ENCODE measurements at places on chromosomes 7 and 10.

- no peak for ATAC-seq
Measured at GRCh38 chr7:22958742-22959141, 55.2 kb downstream of the HYCC1 start.

- no peak for ATAC-seq
Measured at GRCh38 chr7:138328215-138328614, 131.8 kb upstream of the TRIM24 start.

DNA sequence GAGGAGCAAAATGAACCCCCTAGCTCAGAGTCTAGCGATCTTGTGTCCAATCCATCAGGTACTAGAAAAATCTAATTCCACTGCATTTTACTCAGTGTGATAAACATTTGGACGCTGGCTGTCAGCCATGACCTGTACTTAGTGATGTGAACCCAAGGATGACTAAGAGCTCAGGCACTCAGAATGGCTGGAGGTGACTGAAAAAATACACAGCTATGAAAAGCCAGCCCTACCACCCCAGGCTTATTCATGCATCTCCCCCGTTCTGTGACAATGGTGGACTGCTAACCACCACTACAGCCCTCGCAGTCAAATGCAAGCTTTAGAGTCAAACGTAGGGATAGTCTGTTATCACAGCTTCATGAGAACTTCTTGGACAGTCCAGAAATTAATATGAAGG is 14.9 kb downstream of the AFAP1L2 start:
- no peak for ATAC-seq

DNA sequence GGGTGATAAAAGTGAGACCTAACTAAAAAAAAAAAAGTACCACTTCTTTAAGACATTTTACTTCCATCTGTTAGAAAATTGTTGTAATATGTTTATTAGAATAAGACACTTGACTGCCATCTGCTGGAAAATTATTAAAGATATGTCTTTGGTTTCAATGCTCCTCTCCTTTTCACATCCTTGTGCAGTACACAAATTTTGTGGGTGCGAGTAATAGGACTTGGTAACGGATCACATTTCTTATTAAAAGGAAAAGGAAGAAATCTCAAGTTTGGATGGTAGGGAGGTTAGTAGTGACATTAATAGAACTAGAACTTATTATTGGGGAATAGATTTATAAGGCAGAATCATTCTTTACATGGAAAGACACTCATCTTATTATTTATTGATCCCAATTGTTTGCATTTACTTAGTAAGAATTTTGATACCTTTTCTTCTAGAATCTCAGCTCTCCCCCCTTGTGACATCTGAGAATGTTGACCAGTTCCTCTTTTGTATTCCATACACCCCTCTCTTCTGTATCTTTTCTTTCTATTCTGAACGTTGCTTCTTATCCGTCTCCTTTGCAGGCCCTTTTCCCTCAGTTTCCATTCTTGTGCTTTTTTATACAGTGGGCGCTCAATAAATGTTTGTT is 43.0 kb upstream of the RPA3 start:
- ATAC-seq = no peak

DNA sequence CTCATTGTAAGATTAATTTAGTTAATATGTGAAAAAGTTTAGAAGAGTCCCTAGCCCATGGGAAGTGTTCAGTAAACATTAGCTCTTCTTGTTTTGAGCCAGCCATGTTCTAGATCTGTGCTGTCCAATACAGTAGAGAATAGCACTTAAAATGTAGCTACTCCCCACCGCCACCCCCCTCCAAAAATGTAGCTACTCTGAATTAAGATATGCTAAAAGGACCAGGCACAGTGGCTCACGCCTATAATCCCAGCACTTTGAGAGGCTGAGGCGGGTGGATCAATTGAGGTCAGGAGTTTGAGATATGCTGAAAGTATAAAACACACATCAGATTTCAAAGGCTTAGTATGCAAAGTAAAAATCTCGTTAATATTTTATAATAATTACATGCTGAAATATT is 47.3 kb upstream of the MXI1 start:
- no peak for ATAC-seq

GRCh38 chr10:77673515-77674140 is 36.0 kb upstream of the KCNMA1 start:
- ATAC-seq = no peak

- no peak for ATAC-seq
Measured at GRCh38 chr7:77359599-77359998, 56.5 kb downstream of the GSAP start.

Measured in activated CD4-positive, CD25-positive, alpha-beta regulatory T cell treated with anti-CD3 and anti-CD28 coated beads, Interleukin-2, amount 50 U/mL, for 24 hours (primary cell).